Stimulated activated CD8-positive, alpha-beta memory T cell treated with anti-CD3 and anti-CD28 coated beads, Interleukin-15, amount 100 ng/mL, for 24 hours (primary cell): ENCODE measurements at places on chromosomes 1 and 21.

GRCh38 chr1:2840036-2840809 is 38.7 kb upstream of the TTC34 start:
- no peak for DNase-seq

- DNase-seq = no peak
Observed at GRCh38 chr1:90295534-90295933, 300.6 kb downstream of the ZNF326 start.

GRCh38 chr1:1068517-1069055 is 5.5 kb downstream of the RNF223 start:
- DNase-seq = no peak

DNA sequence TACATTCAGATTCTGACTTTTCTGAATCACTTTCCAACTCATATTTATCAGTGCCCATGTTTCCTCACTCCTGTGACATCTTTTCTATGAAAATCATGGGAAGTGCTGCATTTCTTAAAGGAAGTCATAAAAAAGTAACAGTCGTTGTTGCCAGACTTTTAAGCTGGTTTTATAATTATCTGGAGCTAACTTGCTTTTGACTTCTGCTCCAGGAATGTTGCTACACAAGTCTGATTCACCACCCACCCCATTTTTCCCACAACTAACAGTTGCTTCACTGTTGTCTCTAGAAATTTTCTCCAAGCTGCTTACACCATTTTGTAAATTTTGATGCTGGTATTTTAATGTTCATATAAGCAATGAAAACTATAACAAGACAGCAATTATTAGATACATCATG is 12.2 kb downstream of the FCRLB start:
- no peak for DNase-seq

DNA sequence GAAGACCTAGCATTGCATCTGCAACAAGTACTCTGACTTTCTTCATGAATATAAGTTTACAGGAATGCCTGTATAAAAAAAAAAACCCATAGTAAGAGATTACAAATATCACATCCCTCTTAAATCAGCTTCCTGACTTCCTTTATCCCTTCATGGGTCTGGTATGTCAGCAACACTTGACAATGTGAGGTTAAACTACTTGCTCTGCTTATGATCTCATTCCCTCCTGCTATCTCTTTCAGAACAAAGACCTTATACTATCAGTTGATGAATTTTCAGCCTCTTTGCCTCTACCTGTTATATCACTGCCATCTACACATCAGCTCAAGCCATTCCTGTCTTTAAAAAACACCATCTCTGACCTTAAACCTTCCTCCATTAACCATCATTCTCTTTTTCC is 130.9 kb upstream of the SAMSN1 start:
- no peak for DNase-seq

DNA sequence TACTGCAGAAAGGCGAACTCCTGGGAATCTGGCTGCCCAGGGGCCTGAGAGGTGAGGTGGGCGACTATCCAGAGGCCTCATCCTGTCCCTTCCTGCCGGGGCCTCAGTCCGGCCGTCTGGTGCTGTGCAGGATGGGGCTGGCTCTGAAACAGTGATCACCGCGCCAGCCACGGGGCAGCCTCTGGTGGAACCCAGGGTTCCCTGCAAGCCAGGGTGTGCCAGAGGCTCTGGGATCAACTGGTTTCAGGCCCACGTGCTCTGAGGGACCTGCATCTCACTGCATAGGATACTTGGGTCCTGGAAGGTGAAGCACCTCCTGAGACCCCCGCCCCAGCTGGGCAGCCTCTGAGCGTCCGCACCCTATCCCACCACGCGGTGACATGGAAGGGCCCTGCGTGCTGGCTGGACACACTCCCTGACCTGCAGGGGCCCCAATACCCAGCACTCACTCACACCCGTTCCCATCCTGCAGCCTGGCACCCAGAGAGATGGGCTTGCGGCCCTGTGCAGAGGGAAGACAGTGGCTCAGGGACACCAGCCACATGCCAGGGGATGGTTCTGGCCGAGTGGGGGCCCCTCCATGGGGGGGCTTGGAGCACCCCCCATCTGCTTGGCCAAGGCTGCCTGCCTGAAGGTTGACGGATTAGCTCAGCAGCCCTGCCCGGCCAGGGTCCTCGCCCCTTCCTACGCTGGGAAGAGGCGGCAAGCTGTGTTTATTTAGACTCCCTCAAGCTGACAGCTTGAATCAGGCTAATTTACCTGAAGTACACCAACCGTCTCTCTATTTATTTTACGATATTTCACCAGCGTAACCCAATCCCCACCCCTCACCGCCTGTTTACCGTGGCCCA is 64.3 kb upstream of the TTC34 start:
- DNase-seq = no peak

GRCh38 chr1:232533328-232533727 is 96.6 kb downstream of the SIPA1L2 start:
- DNase-seq = no peak

DNA sequence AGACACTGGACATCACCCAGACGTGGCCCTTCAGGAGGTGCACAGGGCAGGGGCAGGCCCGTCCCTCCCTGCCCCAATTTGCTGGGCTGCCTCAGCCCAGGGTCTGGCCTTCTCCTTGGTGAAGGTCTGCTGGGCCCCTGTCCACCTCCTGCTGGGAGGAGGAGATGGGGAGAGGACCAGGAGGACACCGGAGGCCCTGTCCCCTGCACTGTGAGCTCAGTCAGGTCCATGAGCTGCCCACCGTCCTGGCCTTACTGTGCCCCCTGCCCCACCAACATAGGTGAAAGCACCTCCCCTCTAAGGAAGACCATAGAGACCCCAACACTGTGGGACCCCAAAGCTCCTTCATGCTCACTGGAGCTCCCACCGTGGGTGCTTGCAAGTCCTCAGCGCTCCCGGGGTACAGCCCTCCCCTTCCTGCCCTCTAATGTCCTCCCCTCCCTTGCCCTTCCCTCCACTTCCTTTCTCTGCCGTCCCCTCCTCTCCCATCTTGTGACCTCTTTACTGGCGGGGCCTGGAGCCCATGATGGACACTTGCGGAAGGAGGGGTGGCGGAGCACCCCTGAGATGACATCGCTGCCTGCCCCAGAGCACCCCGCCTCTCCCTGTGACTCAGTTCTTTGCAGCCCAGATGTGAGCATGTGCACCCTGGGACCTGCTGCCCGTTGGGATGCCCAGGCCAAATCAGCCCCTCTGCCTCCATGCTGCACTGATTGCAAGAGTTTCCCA is 4.6 kb downstream of the LRRC3 start:
- no peak for DNase-seq

- DNase-seq = no peak
Observed at GRCh38 chr1:190226006-190226405, 251.7 kb downstream of the BRINP3 start.

DNA sequence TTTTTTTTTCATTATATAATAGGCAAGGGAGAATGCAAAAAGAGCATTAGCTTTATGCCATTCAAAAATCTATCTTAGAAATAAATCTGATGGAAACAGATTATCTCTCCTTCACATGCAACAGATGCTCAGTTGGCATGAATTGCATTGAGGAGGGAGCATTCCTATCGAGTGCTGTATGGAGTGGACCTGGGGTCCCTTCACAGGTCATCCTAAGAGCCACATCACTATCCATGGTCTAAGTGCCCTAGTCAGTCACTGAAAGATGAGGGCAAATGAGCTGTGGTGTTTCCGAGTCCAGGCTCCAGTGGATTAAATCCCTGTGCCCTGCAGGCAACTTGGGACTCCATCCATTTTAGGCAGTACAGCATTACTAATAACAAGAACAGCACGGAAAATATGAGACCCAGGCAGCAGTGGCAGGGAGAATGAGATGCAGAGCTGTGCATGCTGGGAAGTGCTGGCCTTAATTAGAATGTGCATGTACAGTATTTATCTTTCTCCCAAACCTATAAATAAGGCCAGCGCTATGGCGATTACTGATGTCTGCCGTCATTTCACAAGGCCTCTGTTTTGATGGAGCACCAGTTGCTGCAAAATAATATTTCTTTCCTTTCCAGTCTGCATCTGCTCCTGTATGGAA is 512.3 kb upstream of the PLXNA2 start:
- DNase-seq = no peak

- DNase-seq = no peak
Observed at GRCh38 chr1:21922090-21923013, 14.8 kb downstream of the HSPG2 start.

DNA sequence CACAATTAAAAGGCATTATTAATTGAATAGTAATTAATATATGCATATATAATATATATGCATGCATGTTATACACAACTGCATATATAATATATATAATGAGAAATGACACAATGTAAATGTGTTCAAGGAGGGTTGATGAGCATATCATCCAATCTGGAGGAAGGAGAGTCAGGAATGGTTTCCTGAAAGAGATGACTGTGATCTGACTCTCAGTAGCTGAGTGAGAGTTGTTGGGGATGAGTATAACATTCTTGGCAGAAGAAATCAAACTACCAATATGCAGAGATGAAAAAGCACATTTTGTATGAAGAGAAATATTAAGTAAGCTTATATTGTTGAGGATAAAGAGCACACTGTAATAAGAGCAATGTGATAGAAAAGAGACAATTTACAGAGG is 37.3 kb downstream of the F13B start:
- no peak for DNase-seq

- DNase-seq = no peak
Observed at GRCh38 chr1:174911606-174912005, 88.1 kb upstream of the CACYBP start.
